ENCODE measurements at places on chromosomes 4 and X. TPM values are rescaled to one million over a fixed set of nuclear protein-coding genes. Genes with fewer than 3 reads are reported as not detected.

KLHL34 gene
- total RNA-seq: not detected

RAB9B gene
- 4.5 TPM for total RNA-seq

DNA sequence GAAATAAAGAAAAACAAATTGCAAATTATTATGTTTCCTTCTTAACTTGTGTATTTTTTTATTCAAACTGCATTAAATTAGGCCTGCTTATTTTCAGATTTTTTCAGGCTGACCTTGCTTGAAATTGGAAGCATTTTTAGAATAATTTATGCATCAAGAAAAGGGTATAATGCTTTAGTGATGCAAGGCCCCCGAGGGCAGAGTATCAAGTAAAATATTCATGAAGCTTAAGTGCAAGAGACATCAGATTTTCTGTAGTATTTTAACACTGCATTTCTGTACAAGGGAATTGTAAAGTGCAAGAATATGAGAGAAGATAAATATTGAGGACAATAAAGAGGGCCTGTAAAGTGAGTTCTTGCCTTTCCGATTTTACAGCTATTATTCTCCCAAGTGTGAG, 485.8 kb upstream of the ATOH1 start:
- DNase-seq: no peak

- no peak for DNase-seq
Measured at GRCh38 chr4:38647101-38647819, 16.7 kb upstream of the KLF3 start.

PNCK gene
- 1.5 TPM for total RNA-seq

PYURF gene
- total RNA-seq: 83.4 TPM

- DNase-seq: no peak
Measured at GRCh38 chr4:87941537-87942392, 33.7 kb upstream of the SPP1 start.

ADGRL3 gene
- not detected for total RNA-seq

ADH5 gene
- 192 TPM for total RNA-seq

PARM1 gene
- total RNA-seq: 0.33 TPM

NCAPG gene
- 2.0 TPM for total RNA-seq

GRCh38 chrX:33725535-33726210, 406.4 kb downstream of the FAM47A start:
- peak; percentile 16 for DNase-seq

- DNase-seq: no peak
Measured at GRCh38 chr4:13876131-13876530, 248.6 kb upstream of the BOD1L1 start.

- DNase-seq: peak; percentile 98
Measured at GRCh38 chrX:47560934-47561658, at the start of gene ARAF. ARAF (plus strand) TSS chrX:47561205; CDS start chrX:47562968, 1,763 bp downstream.

- no peak for DNase-seq
Measured at GRCh38 chr4:108314900-108315589, 146.3 kb upstream of the LEF1 start.

GASK1B gene
- 13.5 TPM for total RNA-seq

- DNase-seq: no peak
Measured at GRCh38 chr4:35872273-35872672, 372.0 kb downstream of the ARAP2 start.

- no peak for DNase-seq
Measured at GRCh38 chr4:2598511-2599303, 62.3 kb downstream of the FAM193A start.

STARD8 gene
- 0.05 TPM for total RNA-seq

VCX3B gene
- total RNA-seq: not detected

ZNF185 gene
- 35.2 TPM for total RNA-seq

GRCh38 chrX:120453985-120454384, 15.1 kb downstream of the LAMP2 start:
- DNase-seq: peak; percentile 67

DNA sequence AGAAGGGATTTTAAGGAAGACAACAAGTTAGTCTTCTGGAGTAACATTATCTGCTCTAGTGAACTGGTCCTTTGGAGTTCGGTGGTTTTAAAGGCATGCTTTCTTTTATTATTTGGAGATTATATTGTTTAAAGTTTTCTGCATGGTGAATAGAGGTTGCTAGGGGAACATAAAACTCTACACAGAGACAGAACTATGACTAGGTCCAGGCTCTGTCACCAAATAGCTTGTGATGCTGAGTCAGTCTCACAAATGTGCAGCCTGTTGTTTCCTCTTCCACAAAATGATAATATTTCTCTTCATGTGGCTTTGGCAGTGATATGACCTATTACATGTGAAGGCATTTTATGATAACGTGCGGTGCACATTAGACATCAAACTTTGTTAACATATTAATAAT, 132.6 kb downstream of the PACRGL start:
- peak; percentile 29 for DNase-seq

HEPH gene
- 6.5 TPM for total RNA-seq

- DNase-seq: no peak
Measured at GRCh38 chrX:151776181-151776731, 41.7 kb downstream of the CNGA2 start.

CFI gene
- 21.5 TPM for total RNA-seq

- no peak for DNase-seq
Measured at GRCh38 chrX:13647709-13648212, 5.2 kb upstream of the TCEANC start.

DNA sequence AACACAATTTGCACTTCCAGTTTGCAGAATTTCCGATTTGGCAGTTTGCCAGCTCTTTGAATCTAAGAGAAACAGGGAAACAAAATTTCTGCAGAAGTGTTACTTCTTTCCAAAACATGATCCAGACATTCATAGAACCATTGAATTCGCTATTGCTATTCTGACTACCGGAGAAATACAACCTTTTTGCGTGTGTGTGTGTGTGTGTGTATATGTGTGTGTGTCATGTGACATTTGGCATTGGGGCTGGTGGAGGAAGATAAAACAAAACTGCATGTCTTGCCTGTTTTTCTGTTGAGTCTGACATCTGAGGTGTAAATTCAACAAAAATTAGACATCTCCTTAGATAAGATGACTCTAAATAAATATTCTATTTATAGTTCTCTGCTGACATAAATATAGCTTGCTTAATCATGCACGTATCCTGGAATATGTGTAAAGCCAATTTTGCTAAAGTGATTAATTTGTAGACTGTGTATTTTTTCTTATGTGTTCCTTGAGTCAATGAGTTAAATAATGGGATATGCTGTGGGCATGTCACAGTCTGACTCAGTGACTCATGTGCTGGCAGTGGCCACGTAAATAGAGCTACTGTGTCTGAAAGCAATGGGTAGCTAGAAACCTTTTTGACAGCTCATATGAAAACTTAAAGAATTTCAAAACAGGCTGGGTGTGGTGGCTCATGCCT, 98.9 kb downstream of the HPGD start:
- peak; percentile 95 for DNase-seq

- DNase-seq: no peak
Measured at GRCh38 chrX:16240231-16240905, 73.1 kb downstream of the MAGEB17 start.

GRCh38 chr4:4506961-4507360, 34.9 kb downstream of the STX18 start:
- DNase-seq: no peak

GRCh38 chrX:1450361-1451161, 2.1 kb downstream of the ASMTL start:
- DNase-seq: no peak

- DNase-seq: no peak
Measured at GRCh38 chr4:175762582-175762981, 49.5 kb downstream of the GPM6A start.

- DNase-seq: peak; percentile 17
Measured at GRCh38 chr4:18366892-18367291, 345.3 kb upstream of the LCORL start.

PAGE5 gene
- not detected for total RNA-seq

- peak; percentile 51 for DNase-seq
Measured at GRCh38 chr4:139950568-139950967, 203.4 kb downstream of the MAML3 start.

- peak; percentile 2 for DNase-seq
Measured at GRCh38 chr4:39883646-39884045, 94.1 kb downstream of the PDS5A start.

All from mammary epithelial cell (primary cell).